ENCODE measurements at places on chromosomes 7 and 10.

GRCh38 chr7:30448461-30449189, 30.0 kb downstream of the NOD1 start:
- no peak for DNase-seq

- DNase-seq = no peak
These were observed 70.4 kb upstream of the NFE2L3 start for GRCh38 chr7:26081638-26082037.

DNA sequence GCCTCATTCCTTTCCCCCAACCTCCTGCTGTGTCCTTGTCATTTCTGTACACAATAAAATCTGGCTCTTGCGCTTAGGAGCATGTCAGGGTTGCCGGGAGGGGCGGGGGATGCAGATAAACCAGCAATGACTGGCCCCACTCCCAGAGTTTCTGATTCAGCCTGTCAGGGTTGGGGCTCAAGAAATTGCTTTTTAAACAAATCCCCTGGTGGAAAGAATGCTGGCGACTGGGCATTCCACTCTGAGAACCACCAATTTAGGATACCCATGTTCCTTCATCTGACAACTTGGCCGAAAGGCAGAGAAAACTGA, 376.4 kb downstream of the TCERG1L start:
- no peak for DNase-seq

DNA sequence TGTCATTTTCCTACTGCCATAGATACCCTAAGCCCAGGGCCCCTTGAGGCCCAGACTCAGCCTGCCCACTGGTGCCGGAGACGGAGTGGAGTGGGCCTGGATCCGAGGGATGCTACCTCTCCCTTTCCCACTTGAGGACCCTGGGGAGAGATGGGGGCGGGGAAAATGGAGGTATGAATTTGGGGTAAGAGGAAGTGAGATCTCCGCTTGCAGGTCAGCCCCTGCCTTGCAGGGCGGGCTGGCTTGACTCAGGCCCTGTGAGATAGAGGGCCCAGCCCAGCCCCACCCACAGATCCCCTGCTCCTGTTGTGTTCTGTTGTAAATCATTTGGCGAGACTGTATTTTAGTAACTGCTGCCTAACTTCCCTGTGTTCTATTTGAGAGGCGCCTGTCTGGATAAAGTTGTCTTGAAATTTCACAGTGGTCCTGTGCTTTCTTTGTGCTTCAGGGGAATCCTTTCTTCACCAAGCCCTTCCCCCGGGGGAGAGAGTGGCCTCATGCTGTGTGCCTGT, 13.2 kb downstream of the YKT6 start:
- no peak for DNase-seq

DNA sequence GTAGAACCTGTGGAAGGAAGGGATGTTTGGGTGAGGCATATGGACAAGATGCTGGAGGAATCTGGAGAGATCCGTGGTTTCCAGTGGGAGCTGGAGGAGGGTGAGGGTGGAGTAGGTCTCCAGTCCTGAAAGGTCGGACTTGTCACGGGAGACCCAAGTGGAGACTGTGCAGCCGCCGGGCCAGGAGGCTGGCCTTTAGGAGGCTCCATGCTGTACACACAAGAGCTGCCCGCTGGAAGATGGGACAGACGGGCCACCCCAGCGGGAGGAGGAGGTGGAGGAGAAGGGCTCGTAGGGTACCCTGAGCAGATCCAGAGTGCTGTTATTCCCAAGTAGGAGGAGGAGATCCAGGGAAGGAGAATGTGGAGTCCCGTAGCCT, 106.7 kb downstream of the NKX6-2 start:
- DNase-seq = no peak

- no peak for DNase-seq
These were observed 287.8 kb upstream of the CDC14C start for GRCh38 chr7:48636391-48637015.

DNA sequence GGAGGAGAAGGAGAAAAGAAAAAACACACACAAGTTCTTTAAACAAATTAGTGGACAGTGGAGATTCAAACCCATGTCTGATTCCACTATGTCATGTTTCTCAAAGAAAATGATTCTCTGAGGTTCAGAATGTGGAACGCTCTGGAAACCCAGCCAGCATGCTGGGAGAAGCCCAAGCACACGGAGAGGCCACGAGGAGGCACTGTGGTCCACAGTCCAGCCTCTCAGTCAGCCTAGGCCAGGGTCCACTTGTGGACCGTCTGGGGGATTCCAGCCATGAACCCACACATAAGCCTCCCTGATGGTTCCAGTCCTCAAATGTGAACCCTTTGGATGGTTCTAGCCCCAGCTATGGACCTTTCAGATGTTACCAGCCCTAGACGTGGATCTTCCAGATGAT, 73.4 kb downstream of the CAV1 start:
- no peak for DNase-seq

- no peak for DNase-seq
These were observed 170.6 kb downstream of the UBE2H start for GRCh38 chr7:129781928-129782817.

GRCh38 chr10:17081431-17081830, 48.2 kb downstream of the CUBN start:
- DNase-seq = no peak

DNA sequence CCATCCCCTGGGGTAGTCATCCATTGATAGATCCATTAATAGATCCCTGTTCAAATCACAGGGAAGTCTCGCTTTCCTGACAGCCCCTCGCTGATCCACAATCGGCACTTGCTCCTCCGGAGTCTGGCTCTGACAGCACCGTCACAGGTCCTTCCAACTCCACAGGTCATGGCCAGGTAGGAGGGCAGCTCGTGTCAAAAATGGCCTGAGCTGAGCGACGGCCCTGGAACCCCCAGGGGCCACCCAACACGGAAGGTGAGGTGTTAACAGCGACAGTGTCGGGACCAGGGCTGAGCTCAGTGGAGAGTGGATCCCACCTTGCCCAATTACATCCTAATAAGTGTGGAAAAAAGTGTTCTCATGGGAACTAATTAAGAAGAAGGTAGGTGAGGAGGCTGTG, 219.8 kb downstream of the TCERG1L start:
- no peak for DNase-seq

- no peak for DNase-seq
These were observed 41.9 kb downstream of the CADPS2 start for GRCh38 chr7:122844191-122844988.

- peak; percentile 18 for DNase-seq
These were observed 63.4 kb upstream of the PLA2G12B start for GRCh38 chr10:73017955-73018480.

DNA sequence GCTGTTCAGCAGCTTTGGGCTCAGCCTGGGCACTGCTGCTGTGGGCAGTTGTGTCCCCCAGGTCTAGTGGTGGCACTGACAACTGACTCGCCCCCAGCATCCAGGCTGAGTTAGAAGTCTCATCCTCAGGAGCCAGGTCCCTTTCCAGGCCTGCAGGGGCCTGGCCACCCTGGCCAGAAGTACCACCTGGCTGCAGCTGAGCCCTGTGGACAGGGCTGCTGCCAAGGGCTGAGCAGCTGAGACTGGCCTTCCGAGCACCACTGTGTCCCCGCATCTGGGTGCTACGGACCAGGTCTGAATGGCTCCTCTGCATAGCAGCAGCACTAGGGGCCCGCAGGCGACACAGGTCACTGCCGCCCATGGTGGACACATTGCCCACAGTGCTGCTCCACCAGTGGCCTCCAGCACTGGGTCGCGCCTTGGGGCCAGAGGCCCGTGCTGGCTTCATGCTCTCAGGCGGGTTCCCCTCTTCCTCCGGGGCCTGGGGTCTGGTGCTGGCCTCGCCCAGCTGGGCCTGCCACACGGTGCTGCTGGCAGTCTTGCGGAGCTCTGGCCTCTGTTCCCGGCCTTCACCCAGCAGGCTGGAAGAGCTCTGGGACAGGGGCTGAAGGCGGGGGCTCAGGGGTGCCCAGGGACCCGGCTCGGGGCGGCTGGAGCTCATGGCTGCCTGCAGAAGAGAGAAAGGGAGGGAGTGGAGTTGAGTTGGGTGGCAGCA, 6.2 kb downstream of the GPRIN2 start:
- DNase-seq = no peak

GRCh38 chr10:71363936-71364335, 32.8 kb upstream of the CDH23 start:
- DNase-seq = no peak

GRCh38 chr10:61001731-61002122, 57.7 kb upstream of the RHOBTB1 start:
- no peak for DNase-seq

DNA sequence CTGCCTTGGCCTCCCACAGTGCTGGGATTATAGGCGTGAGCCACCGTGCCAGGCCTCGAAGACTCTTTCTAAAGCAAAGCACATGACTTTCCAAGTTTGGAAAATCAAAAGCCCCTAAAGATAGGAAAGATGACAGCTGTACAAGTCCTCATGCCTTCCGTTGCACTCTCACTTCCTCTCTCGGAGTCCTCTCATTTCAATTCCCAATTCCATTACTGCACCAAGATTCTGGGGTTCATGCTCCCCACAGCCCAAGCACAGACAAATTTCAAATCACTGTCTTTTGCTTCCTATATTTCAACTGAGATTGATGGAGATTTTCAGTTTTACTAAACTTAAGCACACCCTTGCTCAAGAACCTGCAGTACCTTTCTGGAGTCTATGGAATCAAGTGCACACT, 10.9 kb upstream of the PLAU start:
- no peak for DNase-seq

DNA sequence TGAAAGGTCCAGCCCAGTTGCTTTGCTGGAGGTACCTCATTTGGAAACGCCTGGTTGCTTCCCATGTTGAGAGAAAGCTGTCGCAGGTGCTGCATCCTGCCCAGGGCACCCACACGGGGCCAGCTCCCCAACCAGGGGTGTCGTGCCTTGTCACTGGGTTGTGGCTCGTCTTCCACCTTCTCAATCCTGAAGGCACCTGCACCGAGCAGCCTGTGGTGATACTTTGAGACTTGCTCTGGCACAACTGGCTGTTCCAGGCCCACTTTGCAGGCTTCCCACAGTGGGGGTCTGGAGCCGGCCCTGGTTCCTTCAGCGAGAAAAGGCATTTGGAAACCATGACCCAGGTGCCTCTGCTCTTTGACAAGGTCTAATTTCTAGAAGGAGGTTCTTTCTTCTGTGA, 197.3 kb upstream of the PPP2R2D start:
- no peak for DNase-seq

Data from fibroblast of villous mesenchyme (primary cell).